ENCODE measurements at places on chromosomes 6 and 20.

DNA sequence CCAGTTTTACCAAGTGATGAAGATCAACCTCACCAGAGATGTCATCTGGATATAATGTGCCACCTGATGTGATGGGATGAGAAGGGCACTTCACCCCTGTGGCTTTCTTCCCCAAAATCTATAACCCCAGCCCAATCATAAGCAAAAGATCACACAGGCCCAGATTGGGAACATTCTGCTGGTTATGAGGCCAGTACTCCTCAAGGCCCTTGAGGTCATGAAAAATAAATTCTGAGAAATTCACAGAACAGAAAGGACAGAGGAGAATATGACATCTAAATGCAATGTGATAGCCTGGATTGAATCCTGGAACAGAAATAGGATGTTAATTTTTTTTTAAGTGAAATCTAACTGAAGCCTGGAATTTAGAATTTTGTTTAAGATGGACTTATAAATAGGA is 243.5 kb downstream of the CBLN4 start:
- no peak for DNase-seq

GRCh38 chr6:136324686-136325380 is 35.2 kb upstream of the BCLAF1 start:
- DNase-seq, result no peak

DNA sequence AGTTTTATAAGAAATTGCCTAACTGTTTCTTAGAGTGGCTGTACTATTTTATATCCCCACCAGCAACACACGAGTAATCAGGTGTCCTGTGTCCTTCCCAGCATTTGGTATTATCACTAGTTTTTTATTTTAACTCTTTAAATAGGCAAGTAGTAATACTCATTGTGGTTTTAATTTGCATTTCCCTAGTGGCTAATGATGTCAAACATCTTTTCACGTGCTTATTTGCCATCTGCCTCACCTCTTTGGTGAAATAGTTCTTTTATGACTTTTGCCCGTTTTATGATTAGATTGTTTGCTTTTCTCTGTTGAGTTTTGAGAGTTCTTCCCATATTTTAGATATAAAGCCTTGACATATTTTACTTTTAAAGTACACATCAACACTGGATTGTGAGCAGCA is 57.8 kb downstream of the GCLC start:
- no peak for DNase-seq

GRCh38 chr20:38106461-38106860 is 58.6 kb downstream of the TGM2 start:
- DNase-seq, result no peak

DNA sequence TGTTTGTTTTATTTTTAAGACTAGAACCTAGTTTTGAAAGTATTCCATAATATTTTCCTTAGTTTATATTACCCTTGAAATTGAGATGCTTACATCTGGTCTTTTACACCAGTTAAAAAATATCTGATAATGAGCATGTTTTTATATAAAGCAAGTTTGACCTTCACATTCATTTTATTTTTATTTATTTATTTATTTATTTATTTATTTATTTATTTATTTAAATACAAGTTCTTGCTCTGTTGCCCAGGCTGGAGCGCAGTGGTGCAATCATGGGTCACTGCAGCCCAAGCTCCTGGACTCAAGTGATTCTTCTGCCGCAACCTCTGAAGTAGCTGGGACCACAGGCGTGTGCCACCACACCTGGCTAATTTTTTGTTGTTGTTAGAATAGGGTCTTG is 52.8 kb upstream of the ADIG start:
- DNase-seq, result no peak

DNA sequence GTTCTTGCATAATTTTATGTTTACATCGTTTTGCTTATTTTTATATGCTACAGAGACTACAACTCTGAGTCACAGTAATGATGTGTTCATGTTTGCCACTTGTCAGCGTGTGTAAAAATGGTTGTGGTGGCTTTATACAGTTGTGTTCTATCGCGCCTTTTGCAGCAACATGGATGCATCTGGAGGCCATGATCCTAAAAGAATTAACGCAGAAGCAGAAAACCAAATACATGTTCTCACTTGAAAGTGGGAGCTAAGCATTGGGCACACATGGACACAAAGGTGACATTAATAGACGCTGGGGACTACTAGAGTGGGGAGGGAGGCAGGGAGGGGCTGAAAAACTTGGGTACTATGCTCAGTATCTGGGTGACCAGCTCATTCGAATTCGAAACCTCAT is 996 bp upstream of the SEC23B start:
- no peak for DNase-seq

DNA sequence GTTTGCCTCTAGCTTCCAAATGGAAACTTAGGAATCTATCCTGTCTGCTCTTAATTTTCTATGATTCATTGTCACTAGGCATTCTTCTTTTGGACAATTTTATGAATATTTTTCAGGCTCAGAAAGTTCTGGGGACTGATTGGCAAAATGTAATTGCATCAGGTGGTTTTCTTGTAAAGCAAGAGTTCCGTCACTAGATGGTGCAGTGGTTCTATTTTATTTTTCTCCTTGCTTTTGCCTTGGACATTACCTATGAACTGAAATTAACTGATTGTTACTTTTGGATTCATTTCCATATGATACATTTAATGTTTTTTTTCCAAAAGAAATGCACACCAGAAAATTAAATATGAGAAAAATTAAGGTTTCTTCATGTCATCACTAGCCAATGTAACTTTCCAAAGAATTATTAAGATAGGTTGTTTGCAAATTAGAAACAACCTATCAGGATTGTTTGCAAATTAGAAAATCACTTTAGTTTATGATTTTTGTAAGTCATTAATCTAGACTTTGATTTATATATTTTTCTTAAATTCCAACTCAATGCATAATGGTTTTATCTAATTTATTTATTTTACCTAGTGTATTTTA is 48.0 kb downstream of the TMEM170B start:
- DNase-seq, result no peak

DNA sequence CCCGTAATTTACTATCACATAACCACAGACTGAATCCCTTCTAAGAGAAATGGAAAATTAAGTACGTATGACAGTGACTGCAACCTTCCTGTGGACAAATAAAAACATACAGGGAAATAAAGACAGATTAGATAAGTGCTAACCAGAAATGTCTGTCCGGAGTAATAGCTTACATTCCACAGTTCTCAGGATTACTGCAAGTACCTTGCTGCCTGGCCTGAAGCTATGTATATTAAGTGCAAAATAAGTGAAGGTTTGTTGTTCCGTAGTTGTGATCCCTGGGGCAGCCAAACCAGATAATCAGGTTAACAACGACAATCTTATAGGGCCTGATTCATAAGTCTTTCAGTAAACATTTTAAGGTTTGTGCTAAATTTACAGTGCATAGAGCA is 2.8 kb downstream of the NEDD9 start:
- no peak for DNase-seq

GRCh38 chr6:73309535-73309784 is 44.6 kb downstream of the DPPA5 start:
- DNase-seq, result no peak

Measured in stimulated activated naive B cell treated with anti-CD40 and anti-IgM and Interleukin-4, amounts not matched to agents 10 μg/mL and 1 μg/mL and 100 μg/mL, for 72 hours (primary cell).